ENCODE measurements at places on chromosomes 12 and 14.

GRCh38 chr12:53657041-53657440, 18.8 kb downstream of the ATP5MC2 start:
- DNase-seq = no peak

- no peak for DNase-seq
These were observed 15.6 kb downstream of the SYNE3 start for GRCh38 chr14:95500772-95501401.

DNA sequence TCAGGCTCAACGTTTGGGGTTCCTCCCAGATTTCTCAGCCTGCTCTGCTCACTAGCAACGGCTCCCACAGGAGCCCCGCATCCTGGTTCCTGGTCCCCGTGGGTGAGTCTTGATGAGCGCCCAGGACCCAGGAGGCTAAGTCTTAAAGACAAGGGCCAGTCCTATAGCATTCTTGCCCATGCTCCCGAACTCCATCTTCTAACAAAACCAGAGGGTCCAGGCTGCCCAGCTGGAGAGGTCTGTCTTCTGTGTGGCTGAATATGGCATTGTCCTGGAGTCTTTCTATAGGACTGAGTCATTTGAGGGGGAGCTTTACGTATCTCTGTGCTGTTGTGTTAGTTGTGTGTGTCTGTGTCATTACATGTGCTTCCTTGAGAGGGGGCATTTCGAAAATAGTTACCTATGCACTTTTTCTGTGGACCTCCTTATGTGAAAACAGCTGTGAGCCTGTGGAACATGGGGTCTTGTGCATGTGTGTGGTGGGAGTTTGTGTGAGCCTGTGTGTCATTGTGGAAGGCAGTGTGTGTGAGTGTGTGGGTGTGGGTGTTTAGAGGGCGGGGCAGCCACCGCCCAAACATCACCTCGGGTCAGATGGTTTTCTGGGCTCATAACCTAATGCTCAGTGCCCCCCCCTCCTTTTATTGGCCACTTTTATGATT, 9.1 kb upstream of the TBX5 start:
- no peak for DNase-seq

- no peak for DNase-seq
These were observed 19.3 kb downstream of the MMP17 start for GRCh38 chr12:131847456-131847855.

DNA sequence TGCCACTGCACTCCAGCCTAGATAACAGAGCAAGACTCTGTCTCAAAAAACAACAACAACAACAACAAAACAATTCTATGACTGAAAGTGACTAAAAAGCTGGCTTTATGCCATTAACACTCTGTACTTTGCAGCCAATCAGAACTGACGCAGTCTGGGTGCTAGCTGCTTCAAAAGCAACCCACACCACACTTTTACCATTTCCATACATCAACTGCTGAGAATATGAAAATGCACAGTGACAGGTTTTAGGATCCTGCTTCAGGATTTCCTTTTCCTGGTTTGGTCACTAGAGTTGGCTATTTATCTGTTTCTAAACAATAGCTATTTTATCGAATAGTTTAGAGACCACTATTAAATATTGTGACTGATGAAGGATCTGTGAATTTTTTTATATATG, 23.1 kb upstream of the P2RX4 start:
- DNase-seq = no peak

- no peak for DNase-seq
These were observed 68.3 kb upstream of the PSMA6 start for GRCh38 chr14:35223927-35224326.

- DNase-seq = no peak
These were observed 224.1 kb upstream of the EGLN3 start for GRCh38 chr14:34174973-34175372.

DNA sequence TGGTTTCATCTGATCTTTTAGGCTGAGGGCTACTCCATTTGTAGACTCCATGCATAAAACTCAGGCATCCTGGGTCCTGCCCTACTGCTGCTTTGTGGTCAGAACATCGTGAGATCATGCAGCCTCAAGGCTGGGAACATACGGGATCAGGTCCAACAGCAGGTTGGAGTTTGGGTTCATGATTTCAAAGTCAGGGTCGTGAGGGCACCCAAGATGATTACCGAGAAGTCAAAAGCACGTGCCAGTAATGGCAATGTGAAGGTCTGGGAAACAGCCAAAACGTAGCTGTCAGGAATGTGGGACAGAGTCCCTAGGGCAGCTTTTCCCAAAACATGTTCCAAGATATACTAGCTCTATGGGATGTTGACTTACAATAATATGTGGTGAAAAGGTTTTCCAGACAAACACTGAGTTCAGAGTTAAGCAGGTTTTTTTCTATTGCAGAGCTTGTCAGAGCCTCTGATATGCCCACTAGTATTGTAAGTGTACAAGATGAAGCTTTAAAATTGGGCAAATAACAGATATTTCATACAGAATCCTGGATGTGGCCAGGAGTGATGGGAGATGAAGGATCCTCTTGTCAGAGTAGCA, 130.3 kb upstream of the DNM1L start:
- no peak for DNase-seq

GRCh38 chr14:21267431-21267845, 1.8 kb downstream of the HNRNPC start:
- no peak for DNase-seq

DNA sequence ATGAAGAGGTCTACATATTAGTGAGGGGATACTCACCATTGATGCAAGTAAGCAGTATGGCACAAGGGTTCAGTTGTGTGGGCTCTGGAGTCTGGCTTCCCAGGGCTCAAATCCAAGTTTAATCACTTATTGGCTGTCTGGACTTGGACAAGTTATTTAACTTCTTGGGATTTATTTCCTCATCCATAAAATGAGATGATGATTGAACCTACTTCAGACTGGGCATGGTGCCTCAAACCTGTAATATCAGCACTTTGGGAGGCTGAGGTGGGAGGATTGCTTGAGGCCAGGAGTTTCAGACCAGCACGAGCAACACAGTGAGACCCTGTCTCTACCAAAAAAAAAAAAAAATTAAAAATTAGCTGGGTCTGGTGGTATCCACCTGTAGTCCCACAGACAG, 67.9 kb downstream of the KCNK10 start:
- no peak for DNase-seq

- no peak for DNase-seq
These were observed 494.3 kb upstream of the USP15 start for GRCh38 chr12:61765926-61766325.

- no peak for DNase-seq
These were observed 48.4 kb downstream of the CSRP2 start for GRCh38 chr12:76830436-76830835.

- DNase-seq = no peak
These were observed at the start of gene PLEKHA5 for GRCh38 chr12:19129486-19130223. Gene PLEKHA5, plus strand, starts transcription at chr12:19129733. Its CDS starts 67 bp downstream, at chr12:19129800.

GRCh38 chr14:92247341-92247740, 75.6 kb upstream of the SLC24A4 start:
- DNase-seq = no peak

DNA sequence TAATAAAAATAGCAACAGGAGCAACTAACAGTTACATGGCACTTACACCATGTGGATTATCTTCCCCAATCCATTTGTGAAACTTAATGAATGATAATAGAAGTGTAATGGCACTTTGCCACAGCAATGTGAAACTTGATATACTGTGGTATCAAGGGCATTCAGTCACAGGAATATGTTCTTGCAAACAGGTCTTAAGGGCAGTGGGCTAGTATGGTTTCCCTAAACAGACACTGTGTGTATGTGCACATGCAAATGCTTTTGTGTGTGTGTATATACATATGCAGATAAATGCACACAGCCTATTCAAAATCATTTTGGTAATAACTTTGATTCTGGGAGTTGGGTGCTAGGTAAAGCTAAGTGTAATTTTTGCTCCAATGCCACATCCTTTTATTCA, 26.2 kb upstream of the ARHGAP5 start:
- DNase-seq = no peak

- DNase-seq = no peak
These were observed 86.2 kb upstream of the AMIGO2 start for GRCh38 chr12:47165934-47166333.

DNA sequence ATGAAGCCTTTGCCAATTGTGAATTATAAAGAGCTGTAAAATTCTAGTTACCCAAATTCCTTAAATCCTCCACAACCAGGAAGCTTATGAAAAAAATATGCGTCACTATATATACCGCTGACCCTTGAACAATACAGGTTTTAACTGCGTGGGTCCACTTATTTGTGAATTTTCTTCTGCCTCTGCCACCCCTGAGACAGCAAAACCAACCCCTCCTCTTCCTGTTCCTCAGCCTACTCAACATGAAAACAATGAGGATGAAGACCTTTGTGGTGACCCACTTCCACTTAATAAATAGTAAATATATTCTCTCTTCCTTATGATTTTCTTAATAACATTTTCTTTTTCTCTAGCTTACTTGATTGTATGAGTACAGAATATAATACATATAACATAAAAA, 42.2 kb downstream of the CMKLR1 start:
- DNase-seq = no peak

DNA sequence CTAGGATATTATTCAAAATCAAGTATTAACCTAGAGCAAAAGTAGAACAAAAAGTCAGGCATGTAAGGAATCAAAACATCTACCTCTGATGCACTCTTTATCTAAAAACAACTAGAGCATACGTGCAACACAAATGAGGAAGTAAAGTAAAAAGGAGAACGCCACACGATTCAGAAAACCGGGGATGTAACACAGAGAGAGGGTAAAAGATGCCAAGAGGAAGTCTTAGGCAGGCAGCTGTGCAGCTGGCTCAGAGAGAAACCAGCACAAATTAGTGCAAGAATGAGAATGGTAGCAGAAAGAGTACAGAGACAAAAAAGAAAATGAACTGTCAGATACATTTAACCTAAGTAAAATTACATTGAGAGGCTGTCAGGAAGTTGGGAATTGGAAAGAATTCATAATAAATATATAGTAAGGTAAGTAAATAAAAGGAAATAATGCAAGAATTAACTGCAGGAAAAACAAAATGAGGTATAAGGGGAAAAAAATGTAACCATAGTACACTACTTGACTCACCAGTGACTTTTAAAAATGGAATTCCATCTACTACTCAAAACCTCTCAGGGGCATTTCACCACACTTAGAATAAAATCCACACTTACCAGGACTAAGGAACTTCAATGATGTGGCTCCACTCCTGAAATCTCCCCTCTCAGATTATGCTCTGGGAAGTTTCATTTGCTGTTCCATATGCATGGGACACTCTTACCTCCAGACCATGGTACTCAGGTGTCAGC, 17.1 kb downstream of the BCAT1 start:
- DNase-seq = no peak

DNA sequence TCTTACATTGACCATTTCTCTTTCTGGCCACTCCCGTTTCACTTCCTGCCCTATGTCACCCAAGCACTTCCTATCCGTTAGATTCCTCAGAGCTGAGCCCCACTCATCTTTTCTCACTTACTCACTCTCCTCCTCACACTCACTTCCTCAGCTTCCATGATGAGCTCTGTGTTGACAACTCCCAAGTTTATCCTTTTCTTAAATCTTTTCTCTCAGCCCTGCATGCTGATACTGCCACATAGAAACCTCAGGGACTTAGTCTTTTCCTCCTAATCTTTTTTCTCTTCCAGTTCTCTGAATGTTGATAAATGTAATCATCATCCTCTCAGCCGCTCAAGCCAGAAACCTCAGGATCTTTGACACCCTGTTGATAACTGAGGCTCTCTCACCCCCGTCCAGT, 99.6 kb downstream of the ANO6 start:
- DNase-seq = no peak

- no peak for DNase-seq
These were observed 390.3 kb downstream of the ZFP36L1 start for GRCh38 chr14:68402525-68403101.

- no peak for DNase-seq
These were observed 143.4 kb upstream of the C14orf180 start for GRCh38 chr14:104436047-104436591.

- no peak for DNase-seq
These were observed 69.7 kb downstream of the SEC23A start for GRCh38 chr14:39033371-39033770.

DNA sequence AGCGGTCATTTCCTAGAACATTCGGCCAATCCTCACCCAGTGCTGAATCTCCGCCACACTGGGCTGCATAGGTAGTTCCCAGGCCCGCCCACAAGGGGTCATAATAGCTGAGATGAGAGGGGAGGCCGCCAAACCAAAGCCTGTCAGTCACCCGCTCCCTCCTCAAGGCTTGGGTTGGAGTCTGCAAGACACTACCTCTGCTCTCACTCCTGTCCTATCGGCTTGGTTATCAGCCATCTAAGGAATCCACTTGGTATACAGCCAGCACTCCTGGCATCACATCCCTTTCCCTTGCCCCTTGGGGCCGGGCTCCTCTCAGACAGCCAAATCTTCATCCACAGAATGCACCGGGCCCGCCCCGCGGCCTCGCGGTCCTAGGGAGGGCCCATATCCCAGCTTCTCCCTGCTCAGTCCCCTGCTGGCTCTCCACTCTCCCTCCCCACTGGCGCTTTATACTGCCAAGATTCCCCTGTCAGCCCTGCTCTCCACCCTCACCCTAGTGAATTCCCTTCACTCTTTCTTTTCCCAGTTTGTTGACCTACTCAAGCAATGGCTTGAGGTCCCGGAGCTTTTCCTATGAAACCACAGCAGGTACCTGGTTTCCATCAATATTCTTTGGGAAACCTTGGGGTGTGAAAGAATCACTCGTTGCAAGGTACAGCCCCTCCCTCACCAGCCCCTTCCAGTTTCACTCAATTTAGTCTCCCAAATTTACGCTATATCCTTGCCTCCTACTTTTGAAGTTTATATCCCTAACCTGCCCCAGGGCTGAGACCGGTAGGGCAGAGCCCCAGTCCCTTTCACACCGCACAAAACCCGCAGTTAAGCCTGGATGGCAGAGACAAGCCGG, 1.4 kb downstream of the IFFO1 start:
- DNase-seq = no peak

DNA sequence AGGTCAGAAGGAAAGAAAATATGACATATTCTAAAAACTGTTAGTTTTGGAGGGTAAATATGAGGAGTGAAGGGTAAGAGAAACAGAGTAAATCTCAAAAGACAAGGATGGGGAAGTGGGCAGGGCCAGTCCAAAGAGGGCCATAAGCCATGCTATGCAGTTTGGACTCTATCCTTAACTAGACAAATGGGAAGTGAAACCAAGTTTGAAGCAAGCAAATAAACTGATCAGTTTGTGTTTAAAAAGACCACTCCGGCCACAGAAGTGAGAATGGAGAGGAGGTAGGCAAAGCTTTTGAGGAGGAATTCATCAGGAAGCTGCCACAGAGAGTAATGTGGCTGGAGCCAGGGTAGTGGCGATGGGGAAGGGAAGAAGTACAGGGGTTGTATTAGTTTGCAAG, 37.5 kb upstream of the DAAM1 start:
- DNase-seq = no peak

DNA sequence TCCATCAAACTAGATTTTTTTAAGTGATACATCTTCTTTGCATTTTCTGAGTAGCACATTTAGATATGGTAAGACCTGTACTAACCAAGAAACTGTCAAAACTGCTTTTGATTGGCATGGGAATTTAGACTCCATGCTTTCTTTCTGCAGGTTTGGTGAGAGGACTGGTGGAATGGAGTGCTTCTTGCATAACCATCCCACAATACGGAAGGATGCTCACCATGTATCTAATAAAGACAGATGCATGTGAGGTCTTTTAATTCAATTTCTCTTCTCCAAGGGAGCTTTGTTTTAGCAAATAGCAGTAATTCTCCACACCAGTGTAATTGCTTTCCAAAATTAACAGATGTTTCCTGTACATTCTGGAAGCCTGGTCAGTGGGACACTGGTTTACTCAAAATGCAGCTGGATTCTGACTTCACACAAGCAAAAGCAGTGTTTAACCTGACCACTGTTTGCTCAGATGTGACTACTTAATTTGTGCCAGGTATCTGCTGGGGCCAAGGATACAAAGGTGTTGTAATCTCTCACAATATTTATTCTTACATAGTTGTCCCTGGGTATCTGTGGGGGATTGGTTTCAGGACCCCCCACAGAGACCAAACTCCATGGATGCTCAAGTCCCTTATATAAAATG, 26.1 kb downstream of the FGD6 start:
- no peak for DNase-seq

Data from stimulated activated CD8-positive, alpha-beta memory T cell treated with anti-CD3 and anti-CD28 coated beads, Interleukin-4, amount 100 ng/mL, for 4 hours (primary cell).